Retina (tissue), 1 donor: ENCODE measurements at places on chromosomes 2 and 18.
A peak's percentile ranks its signal among the peaks of the same experiment; 100 is the strongest.

DNA sequence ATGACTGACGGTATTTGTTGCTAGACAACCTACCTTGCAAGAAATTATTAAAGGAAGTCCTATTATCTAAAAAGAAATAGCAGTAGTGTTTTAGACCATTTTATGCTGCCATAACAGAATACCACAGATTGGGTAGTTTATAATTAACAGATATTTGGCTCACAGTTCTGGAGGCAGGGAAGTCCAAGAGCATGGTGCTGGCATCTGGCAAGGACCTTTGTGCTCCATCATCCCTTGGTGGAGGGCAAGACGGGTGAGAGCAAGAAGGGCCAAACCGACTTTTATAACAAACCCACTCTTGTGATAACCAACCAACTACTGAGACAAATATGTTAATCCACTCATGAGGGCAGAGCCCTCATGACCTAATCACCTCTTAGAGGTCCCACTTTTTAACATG is 91.2 kb downstream of the DYNC1I2 start:
- no peak for DNase-seq

GRCh38 chr2:67771380-67771779 is 291.4 kb downstream of the C1D start:
- no peak for DNase-seq

GRCh38 chr2:23601301-23601965 is 216.5 kb downstream of the KLHL29 start:
- DNase-seq = no peak

- DNase-seq = no peak
These were observed 403.1 kb upstream of the TRIB2 start for GRCh38 chr2:12313445-12314126.

GRCh38 chr18:55605733-55606338 is 17.8 kb upstream of the TCF4 start:
- no peak for DNase-seq

DNA sequence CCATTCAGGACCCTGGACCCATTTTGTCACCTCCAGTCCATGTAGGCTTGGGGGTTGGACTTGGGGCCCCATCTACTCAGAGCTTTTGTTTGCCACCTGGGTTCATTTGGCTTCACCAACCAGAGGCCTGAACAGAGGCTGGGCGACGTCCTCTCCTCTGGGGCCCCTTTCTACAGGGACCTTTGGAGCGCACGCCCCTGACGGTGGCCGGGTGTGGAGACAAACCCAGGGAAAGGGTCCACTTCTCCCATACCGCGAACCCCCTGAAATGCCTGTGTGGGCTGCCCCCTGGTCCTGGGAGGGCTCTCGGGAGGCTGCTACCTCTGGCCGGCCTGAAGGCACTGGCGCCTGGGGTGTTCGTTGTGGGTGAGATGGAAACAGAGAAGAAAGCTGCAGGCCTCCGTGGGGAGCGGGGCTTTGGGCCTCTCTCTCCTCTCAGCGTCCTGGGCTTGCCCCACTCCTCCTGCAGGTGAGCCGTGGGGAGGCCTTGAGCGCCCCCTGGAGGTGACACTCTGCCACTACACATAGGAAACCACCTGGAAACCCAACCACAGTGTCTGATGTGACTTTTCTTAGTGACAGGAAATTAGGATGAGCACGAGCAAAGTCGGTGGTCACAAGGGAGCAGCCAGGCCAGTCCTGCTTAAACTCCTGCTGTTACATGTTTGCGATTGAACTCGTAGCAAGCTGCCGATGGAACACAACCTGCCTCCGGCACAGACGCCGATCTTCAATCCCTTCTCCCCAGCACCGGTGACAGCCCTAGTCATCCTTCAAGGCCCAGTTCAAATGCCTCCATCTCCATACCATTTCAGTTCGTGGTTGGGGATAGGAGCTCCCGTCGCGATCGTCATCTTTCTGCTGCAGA is 12.0 kb upstream of the NTSR2 start:
- peak; percentile 61 for DNase-seq

DNA sequence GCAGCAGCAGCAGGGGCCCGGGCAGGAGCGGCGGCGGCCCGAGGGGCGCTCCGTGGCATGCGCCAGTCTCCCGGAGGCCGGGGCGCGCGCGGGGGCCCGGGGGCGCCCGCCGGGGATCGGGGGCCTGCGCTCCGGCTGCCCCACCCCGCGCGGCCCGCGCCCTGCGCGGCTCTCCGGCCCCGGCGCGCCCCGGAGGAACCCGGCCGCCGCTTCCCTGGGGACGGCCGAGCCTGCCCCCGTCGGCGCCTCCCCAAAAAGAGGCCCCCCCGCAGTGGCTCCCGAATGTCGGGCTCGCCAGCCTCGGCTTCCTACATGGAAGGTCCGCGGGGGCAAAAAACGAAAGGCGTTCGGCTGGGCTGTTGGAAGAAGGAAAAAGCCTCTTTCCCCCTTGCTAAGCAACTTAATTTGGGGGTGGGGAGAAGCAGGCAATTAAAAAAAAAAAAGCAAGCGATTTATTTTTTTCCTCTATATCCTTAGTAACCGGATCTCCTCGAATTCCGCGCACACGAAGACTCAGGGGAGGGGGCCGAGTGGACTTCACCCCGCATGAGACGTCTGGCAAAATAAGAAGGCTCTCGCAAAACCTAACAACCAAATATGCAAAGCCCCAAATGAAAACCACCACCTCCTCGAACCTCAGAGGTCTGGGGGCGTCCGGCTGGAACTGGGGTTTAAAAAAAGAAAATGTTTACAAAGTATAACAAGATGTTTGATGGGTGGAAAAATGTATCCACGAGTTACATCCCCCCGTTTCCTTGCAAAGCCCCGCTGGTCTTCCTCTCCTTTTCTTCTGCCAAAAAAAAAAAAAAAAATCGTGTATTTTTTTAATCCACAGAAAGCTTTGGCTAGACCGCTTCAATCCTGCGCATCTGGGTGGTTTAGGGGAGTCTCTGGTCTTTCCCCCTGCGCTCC is at the start of gene SMAD7:
SMAD7 (minus strand) TSS at position 430 of the 912 bp plus-strand sequence. CDS start 541 bp downstream, outside the sequence.
- peak; percentile 83 for DNase-seq

- DNase-seq = peak; percentile 47
These were observed 121.8 kb downstream of the NCK2 start for GRCh38 chr2:105866216-105867185.

DNA sequence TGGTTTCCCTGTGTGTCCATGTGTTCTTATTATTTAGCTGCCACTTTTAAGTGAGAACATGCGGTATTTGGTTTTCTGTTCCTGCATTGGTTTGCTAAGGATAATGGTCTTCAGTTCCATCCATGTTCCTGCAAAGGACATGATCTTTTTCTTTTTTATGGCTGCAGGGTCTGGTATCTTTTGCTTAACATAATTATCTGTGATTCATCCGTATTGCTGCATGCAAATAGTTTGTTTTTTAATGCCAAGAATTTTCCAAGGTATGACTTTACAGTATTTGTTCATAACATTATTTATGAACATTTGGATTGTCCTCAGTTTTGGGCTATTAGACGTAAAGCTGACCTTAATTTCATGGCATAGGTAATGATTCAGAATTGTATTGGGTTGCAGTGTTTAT is 17.8 kb downstream of the GIGYF2 start:
- DNase-seq = no peak

DNA sequence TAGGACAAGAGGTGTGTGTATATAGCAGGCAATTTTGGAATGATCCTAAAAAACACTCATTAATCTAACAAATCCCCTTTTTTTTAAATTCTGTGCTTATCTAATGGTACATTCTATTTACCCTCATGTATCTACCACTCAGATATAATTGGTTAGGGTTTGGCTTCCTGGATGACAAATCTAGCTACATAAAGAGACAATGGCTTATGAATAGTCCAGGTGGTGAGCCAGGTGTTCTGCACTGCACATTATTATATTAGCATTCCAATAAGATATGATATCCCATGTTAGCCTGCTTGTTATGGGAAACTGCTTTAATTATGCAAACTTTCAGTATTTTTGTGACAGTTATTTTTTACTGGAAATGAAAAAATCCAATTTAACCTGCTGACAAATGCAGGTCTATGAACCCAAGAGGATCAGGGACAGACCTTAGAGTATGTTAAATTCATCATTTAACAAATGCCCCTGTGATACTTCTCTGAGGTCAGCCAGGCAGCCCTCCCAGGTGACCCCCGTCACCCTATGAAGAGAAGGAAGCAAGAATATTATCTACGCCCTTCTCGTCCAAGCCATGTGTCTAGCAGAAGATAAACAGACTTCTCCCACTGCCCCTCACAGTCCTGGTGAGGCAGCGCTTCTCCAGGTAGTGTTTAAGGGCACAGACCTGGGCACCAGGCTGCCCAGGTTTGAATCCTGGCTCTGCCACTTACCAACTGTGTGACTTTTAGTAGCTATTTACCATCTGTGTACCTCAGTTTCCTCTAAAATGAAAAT is 83.0 kb downstream of the ADD2 start:
- DNase-seq = no peak

DNA sequence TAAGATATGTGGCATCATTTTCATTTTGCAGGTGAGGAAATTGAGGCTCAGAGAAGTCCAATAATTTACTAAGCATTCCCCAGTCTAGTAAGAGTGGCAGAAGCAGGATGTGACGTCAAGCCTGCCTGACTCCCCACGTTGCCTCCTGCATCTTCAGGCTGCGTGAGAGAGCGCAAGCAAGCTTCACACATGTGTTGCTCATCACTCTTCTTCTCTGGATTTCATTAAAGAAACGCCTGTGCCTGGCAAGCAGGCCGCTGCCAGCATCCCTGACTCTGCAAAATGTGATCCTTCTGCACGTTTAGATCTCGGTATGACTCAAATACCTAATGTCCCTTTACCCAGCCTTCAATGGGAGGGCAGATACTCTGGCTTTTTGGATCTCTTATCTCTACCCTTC is 96.8 kb downstream of the PRKCE start:
- DNase-seq = no peak

DNA sequence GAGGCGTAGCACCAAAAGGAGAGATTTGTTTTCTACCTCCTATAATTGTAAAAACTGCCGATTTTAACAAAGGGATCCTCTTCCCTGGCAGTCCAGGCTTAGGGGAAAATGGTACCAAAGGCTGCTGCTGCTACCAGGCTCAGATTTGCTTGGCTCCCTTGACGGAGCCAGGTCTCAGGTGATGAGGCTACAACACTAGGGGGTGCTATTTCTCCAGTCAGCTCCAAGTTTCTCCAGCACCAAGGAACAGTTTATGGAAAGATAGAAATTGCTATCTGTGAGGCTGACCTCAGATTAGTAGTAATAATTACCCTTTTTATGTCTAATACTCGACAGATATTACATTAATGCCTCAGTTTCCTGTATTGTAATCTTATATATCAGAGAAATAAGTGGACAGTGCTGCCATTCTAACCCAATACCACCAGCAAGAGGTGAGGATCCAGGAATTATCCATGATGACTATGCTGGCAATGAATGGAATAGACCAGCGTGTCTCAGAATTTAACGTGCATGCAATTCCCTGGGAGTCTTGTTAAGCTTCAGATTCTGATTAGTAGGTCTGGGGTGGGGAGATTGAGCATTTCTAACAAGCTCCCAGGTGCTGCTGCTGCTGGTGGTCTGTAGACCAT is 111.3 kb downstream of the ESCO1 start:
- DNase-seq = peak; percentile 58

GRCh38 chr2:239393388-239393940 is 7.4 kb downstream of the HDAC4 start:
- DNase-seq = no peak

- no peak for DNase-seq
These were observed 151.7 kb upstream of the KLF7 start for GRCh38 chr2:207317378-207317984.

DNA sequence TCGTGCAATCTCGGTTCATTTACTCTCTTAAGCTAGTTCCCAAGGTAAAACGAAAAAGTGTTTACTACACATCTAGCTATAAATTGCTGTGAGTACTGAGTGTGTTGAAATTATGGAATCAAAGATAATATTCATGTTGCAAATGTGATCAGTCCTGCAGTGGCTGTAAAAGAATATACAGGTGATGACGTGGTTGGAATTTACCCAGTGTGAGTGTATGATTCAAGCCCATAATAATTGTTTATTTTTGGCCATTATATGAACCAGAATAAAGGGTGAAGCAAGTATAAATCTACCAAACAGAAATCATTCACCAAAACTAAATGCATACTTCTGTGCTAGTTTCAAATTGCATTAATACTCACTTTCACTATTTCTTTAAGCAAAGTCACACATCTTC is 1363.6 kb upstream of the CHAC2 start:
- DNase-seq = no peak

DNA sequence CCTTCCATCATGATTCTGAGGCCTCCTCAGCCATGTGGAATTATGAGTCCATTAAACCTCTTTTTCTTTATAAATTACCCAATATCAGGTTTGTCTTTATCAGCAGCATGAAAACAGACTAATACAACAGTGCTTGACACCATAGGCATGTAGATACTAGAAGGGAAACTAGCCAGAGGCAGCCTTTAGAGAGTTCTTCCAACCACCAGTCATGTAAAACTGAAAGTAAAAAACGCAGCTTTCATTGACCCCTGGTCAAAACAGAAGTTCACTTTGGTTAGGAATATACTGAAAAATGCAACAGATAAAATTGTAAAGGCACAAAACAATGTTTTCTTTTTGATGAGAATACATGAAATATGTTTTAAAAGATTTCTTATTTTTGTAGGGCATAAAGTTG is 122.8 kb upstream of the L3MBTL4 start:
- no peak for DNase-seq

DNA sequence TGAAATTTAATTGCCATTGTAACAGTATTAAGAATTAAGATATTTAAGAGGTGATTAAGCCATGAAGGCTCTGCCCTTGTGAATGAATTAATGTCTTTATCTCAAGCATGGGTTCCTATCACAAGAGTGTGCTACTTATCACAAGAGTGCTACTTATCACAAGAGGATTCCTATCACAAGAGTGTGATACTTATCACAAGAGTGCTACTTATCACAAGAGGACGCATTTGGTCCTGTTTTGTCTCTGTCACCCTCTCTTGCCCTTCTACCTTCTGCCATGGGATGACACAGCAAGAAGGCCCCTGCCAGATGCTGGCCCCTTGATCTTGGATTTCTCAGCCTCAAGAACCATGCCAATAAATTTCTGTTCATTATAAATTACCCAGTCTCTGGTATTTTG is 13.2 kb upstream of the COL5A2 start:
- DNase-seq = no peak
